Skeletal muscle cell (primary cell): ENCODE measurements at places on chromosomes 3 and 15.

GRCh38 chr3:177460047-177460446, 262.8 kb upstream of the TBL1XR1 start:
- DNase-seq: no peak

DNA sequence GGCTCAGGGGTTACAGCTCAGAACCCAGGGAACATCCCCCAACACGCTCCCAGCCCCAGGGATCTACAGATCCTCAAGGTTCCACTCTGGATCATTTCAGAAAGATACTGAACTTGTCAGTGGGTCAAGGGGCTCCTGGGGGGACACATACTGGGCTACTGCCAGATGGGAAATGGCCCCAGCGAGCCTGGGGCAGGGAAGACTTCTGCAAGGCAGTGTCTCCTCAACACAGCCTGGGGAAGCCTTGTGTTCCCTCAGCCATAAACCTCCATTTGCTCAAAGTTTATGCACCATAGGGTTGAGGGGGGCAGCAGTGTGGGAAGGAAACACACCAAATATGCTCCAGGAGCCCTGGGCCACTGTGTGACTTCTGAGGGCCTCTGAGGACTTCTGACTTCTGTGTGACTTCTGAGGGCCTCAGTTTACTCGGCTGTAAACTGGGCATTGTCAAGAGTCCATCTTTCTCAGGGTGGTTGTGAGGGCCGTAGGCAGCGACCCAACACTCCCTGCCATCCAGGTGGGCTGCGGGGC, 58.4 kb downstream of the IQSEC1 start:
- DNase-seq: no peak

DNA sequence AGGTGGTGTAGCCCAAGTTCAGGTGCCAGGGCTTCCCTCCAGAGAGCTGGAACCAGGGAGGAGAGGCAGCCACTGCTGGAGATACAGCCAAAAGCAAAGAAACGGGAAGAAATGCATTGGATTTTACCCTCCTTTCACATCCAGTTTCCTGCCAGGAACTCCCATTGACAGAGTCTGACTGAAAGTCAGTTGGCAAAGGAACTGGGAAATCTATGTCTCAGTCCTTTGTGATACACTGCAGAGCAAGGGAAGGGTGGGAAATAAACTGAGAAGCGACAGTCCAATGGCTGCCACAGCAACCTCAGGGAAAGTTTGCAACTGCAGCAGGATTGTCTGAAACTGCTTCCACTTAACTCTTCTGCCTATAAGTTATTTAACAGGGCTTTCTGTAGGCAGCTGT, 142.6 kb downstream of the SATB1 start:
- no peak for DNase-seq

- DNase-seq: no peak
Measured at GRCh38 chr15:46654993-46655392, 1020.2 kb downstream of the SQOR start.

DNA sequence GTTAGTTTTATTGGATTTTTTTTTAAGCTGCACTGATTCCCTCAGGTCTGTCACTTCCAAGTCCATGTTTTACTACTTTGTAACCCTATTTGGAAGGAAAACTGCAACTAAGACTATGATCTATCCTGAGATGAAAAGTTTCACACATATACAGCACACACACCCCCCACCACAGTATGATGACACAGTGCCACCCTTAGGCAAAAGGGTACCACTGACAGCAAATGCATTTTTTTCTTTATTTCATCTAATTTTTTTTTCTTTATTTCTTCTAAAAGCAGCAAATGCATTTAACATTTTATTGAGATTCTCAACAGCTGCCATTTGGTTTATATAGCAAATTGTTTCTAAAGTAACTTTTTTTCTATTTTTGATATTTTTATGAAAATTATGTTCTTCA, 21.2 kb downstream of the NGRN start:
- no peak for DNase-seq

GRCh38 chr3:151770956-151771355, 37.2 kb downstream of the AADACL2 start:
- peak; percentile 48 for DNase-seq

GRCh38 chr3:100097919-100098783, 16.1 kb downstream of the FILIP1L start:
- no peak for DNase-seq

DNA sequence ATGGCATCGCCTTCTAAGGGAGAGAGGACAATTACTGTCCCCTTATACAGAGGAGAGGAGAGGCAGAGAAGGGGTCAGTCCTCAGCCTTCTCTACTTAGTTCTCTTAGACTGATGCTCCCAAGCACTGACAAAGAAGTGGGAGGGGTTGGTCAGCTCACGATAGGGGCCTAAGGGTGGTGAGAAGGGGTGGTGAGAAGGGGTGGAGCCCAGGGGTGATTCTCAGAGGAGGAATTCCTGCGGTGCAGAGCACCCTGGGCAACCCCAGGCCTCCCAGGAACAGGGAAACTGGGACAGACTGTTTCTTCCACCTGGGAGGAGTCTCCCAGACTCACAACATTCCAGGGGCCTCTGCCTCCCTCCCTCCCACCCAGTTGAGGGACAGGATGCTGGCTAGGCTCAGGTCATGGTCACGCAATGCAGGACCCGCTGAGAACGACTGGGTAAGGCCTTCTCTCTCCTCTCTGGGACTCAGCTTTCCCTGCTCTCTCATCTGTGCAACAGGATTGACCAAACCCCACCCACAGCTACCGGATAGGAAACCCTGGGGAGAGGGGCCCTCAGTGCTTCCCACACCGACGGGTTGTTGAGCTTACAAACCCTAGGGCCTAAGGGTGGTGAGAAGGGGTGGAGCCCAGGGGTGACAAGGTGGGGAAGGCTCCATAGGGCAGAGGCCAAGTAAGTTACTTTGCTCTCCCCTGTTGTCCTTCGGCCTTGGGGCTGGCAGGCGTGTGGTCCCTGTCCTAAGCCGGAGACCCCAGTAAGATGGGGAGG, 1.5 kb downstream of the TPRA1 start:
- peak; percentile 39 for DNase-seq

DNA sequence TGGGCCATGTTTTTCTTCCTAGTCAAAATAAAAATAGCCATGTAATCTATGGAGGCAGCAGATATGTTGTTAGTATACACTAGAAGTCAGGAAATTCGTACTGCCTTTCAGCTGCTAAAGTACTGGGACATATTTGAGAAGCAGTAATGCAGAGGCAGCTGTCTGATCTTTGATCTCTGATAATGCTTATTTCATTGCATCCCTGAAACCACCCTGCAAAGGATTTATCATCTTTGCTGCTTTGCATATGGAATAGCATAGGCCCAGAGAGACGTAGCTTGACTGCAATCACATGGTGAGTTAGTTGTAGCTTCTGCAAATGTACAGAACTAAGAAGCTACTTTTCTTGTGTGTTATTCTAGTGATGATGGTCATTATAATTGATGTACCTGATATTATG, 52.4 kb downstream of the RBM6 start:
- no peak for DNase-seq

GRCh38 chr15:31497838-31498237, 171.2 kb downstream of the KLF13 start:
- no peak for DNase-seq

- DNase-seq: no peak
Measured at GRCh38 chr15:80049046-80049445, 10.4 kb upstream of the ZFAND6 start.

DNA sequence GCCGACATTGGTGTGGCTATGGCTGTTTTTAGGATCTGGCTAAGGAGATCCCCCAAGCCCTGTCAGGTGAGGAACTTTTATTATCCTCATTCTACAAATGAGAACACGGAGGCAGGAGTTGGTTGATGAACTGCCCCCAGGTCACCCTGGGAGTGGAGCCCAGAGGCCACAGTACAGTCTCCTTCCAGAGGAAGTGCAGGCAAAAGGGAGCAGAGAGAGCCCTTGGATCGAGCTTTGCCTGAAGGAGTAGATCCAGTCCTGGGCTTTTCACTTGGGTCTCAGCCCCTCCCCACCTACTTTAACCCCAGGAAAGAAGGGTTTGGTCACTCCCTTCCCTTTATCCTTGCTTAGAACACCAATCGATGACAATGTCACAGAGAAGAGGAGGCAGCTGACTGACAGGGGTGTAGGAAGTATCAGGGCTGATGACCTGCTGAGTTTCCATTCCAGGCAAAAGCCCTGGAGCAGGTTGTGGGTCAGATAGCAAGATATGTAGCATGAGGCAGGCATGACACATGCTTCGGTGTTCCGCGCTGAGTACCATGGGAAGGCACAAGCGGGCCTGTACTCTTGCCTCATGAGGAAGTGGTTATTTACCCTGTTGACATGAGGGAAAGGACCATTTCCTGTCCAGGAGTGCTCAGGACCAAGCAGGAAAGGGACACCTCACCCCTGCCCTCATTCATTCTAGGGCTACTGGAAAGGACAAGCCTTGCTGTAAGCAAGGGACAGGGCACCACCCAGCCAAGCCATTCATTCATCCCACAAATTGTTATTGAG, 5.8 kb upstream of the PLA2G4D start:
- no peak for DNase-seq

- DNase-seq: no peak
Measured at GRCh38 chr3:37053337-37053736, 60.0 kb downstream of the MLH1 start.

DNA sequence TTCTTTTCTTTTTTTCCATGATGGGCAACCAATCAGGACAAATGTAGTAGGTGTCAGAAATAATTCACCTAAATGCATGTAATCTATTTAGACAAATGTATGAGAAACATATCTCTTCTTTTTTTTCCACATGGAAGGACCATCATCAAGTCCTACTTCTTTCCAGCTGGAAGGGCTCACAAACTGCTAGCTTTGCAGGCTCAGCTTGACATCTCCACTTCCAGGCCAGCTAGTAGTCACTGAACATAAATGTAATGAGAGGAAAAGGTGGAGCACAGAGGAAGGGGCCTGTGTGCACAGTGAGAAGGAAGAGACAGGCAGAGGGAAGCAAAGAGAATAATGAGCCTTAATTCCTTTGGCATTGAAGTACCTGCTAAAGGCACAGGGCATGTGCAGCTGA, 504.9 kb downstream of the MCTP2 start:
- DNase-seq: no peak

- DNase-seq: no peak
Measured at GRCh38 chr15:85609492-85609891, 185.2 kb downstream of the KLHL25 start.

GRCh38 chr3:65436580-65436979, 602.1 kb downstream of the MAGI1 start:
- DNase-seq: no peak

DNA sequence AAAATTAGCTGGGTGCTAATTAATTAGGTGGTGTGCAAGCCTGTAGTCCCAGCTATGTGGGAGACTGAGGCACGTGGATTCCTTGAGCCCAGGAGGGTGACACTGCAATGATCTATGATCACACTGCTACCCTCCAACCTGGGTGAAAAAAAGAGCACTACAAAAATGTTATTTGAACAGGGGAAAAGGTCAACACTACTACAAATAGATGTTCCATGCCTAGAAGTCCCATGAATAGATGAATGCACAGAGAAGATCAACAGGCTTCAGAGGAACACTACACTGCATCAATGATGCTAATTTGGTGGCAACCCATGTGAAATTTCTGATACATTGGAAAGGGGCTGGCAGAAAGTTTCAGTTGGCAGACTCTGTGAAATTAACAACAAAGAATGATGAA, 105.4 kb upstream of the FHIT start:
- no peak for DNase-seq

DNA sequence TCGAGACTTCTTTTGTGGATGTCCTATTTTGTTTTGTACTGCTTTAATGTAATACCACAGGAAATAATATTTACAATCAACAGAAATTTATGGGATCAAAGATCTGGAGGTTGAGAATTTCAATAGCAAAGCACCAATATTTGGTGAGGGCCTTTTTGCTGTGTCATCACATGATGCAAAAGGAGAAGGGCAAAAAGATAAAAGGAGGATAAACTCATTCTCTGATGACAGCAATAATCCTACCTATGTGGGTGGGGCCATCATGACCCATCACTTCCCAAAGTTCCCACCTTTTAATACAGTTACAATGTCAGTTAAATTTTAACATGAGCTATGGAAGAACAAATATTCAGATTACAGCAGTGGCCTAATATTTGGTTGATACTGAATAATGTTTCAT, 832.9 kb downstream of the OTOL1 start:
- DNase-seq: no peak

- no peak for DNase-seq
Measured at GRCh38 chr15:35548435-35548834, 2.5 kb upstream of the DPH6 start.

DNA sequence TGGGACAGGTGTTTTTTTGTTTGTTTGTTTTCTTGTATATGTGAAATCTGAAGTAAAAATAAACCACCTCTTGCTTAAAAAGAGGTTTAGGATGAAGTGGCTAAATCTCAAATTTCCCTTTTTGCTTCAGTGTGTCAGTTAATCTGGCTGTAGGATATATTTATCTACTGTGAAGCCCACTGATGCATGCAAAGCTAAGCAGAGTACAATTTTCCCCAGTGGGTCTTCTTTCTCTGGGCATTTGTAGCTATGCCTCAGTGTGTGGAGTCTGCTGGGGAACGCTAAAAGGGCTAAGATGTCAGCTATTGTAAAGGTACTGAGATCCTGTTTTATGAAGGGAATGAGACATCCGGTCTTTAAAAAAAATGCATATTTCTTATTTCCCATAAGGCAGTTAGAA, 190.6 kb downstream of the TCF12 start:
- DNase-seq: no peak

DNA sequence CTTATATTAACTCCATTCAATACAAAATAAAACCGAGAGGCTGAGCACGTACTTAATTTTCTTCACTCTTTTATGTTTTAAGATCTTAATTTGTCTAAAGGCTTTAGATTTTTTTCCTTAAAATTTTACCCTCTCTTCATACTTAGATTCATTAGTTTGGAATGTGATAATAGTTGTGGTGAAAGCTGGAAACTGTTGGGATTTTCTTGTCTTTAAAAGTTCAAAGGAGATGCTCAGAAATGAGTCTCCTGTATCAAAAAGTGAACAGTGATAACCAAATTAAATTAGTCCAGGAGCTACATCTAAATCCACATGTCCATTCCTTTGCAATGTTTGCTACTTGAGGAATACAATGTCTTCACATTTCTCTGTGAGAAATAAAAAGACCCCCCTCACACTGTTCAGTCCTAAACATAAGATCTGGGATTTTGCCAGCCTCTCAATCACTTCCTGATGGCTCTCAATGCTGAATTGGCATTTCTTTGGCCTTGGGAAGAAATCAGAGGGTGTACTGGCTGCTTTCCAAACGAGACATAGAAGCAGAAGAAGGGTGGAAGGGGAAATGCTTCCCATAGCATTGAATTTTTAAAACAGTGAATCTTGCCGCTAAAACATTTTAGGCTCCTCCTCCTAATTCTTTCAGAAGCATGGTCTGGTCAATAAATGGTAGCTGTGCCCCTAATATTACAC, 245.0 kb downstream of the SHOX2 start:
- DNase-seq: no peak

DNA sequence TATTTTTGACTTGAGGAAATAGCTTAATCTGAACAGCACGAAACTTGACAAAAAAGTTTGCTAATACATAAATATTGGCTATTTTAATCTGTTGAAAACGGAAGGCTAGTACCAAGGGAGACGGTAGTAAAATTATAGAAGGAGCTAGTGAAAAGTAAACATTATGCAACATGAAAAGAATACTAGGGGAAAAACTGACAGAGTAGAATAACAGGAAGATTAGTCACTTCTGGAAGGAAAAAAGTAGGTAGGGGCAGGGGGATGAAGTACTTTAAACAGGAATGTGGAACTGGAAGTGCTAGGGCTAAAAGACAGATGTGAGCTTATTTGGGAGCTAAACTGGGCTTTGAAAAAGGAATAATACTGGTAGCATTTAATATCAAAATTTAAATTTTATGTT, 60.1 kb downstream of the MBNL1 start:
- peak; percentile 74 for DNase-seq
